ENCODE measurements at places on chromosomes 1 and 21.

GRCh38 chr1:208536212-208536611, 292.0 kb upstream of the PLXNA2 start:
- no peak for DNase-seq

GRCh38 chr1:224502459-224503160, 68.0 kb upstream of the WDR26 start:
- DNase-seq = no peak

- DNase-seq = no peak
These were observed 475.9 kb downstream of the PTPRU start for GRCh38 chr1:29712284-29712651.

GRCh38 chr1:193216920-193217319, 30.5 kb upstream of the B3GALT2 start:
- no peak for DNase-seq

DNA sequence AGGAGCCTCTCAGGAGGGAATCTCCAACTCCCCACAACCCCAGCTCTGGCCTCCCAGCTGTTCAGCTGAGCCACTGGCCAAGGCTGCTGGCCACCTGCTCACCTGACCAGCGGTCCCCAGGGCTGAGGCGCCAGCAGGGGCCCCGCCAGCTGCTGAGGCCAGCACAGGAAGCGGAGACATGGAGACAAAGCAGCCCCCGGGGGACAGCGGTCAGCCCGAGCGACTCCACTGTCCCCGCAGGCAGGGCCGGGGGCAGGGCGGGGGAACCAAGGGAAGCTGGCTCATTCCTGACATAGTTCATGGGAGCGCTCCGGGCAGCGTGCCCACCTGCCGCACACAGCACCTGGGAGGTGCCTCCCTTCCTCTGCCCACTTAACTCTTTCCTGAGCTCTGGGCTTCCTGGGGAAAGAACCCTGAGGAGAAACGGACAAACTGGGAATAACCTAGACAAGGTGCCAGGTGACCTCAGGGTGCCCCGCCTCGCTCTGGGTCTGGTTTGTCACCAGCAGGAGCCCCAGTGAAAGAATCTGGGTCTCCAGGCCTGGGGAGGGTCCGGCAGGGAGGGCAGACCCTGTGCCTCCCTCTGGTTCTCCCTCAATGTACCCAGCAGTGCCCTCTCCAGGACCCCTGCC, 10.7 kb downstream of the EPHA2 start:
- DNase-seq = no peak

GRCh38 chr1:177392336-177392735, 221.6 kb downstream of the BRINP2 start:
- no peak for DNase-seq

- no peak for DNase-seq
These were observed 136.0 kb upstream of the NGF start for GRCh38 chr1:115473986-115474565.

- no peak for DNase-seq
These were observed 60.3 kb downstream of the KIF26B start for GRCh38 chr1:245215071-245215470.

- peak; percentile 77 for DNase-seq
These were observed 6.0 kb downstream of the S100B start for GRCh38 chr21:46598581-46599572.

GRCh38 chr1:145859491-145860023, 676 bp upstream of the PIAS3 start:
- DNase-seq = no peak

GRCh38 chr1:67571406-67571805, 113.6 kb upstream of the GADD45A start:
- DNase-seq = no peak

- DNase-seq = peak; percentile 65
These were observed 101.4 kb downstream of the PLPPR5 start for GRCh38 chr1:98903261-98903660.

- DNase-seq = no peak
These were observed 11.5 kb upstream of the LAPTM5 start for GRCh38 chr1:30768830-30769718.

GRCh38 chr21:15023776-15024175, 41.0 kb downstream of the NRIP1 start:
- DNase-seq = no peak

DNA sequence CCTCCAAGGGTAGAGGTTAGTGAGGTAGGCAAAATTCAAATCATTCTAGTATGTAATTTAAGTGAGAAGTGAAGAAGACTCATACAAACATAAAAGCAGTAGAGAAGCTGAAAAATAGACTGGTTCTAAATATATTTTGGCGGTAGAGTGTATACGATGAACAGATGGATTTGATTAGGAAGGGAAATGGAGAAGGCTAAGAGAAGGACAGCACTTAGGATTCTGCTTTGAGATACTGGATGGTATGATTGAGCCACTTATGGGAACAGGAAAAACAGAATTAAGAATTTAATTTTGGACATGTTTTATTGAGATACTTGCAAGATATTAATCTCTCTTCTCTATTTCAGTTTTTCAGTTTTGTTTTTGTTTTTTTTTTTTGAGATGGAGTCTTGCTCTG, 60.1 kb downstream of the EPB41 start:
- DNase-seq = no peak

DNA sequence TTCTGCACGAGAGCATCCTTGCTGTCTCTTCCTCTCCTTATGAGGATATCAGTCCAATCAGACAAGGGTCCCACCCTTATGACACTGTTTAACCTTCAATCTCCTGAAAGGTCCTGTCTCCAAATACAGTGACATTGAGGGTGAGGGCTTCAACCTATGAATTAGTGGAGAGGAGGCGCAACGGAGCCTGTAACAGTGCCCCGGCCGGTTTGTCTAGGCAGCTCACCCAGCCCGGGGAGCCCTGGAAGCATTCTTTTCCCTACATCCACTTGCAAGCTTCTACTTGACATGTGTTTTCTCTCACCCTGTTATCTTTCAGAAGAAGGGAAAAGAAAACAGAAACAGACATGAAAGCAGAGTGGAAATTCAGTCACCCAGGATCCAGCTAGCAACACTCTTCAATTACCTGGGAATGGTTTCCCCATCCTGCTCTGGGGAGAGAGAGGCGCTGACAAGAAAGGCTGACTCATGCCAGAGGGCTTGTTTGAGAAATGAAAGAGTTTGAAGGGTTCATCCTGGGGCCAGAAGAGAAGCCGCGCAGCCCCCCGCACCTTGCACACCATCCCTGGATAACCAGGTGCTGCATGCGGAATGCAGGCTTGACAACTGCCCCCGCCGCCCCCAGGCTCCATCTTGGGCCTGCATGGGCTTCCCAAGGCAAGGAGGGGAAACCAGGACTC, 394.9 kb downstream of the NPHP4 start:
- no peak for DNase-seq

DNA sequence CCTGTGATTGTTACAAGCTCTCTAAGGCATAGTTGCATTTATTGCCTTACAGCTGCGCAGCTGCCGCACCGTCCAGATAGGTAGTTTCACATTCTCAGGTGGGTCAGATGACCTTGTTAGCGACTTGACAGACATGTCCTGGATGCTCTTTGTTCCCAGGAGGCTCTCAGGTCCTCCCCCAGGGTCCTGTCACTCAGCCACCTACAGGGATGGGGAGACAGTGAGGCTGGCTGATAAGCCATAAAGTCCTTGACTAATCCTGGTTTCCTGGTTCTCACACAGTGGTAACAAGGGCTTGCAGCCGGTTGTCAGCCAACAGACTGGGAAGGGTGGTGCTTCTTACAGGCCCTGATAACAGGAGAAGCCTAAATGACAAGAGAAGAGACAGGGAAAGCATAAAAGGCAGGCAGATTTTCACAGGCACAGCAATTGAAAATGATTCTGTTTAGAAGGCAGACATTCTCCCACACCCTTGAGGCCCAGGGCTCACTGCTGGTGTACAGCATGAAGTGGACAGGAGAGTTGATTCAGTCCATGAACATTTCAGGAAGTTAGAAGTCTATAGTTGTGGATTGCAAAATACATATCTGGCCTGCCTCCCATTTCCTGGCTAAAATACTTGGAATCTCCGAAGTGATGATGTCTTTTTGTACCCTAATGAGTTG, 2.9 kb downstream of the ARF1 start:
- peak; percentile 57 for DNase-seq

GRCh38 chr1:92026806-92027205, 3.0 kb upstream of the EPHX4 start:
- DNase-seq = no peak

GRCh38 chr1:183163316-183163715, 22.7 kb upstream of the LAMC2 start:
- DNase-seq = peak; percentile 26

GRCh38 chr1:18201997-18202719, 94.6 kb downstream of the IGSF21 start:
- no peak for DNase-seq

- no peak for DNase-seq
These were observed 28.2 kb upstream of the TEKT2 start for GRCh38 chr1:36055706-36056105.

DNA sequence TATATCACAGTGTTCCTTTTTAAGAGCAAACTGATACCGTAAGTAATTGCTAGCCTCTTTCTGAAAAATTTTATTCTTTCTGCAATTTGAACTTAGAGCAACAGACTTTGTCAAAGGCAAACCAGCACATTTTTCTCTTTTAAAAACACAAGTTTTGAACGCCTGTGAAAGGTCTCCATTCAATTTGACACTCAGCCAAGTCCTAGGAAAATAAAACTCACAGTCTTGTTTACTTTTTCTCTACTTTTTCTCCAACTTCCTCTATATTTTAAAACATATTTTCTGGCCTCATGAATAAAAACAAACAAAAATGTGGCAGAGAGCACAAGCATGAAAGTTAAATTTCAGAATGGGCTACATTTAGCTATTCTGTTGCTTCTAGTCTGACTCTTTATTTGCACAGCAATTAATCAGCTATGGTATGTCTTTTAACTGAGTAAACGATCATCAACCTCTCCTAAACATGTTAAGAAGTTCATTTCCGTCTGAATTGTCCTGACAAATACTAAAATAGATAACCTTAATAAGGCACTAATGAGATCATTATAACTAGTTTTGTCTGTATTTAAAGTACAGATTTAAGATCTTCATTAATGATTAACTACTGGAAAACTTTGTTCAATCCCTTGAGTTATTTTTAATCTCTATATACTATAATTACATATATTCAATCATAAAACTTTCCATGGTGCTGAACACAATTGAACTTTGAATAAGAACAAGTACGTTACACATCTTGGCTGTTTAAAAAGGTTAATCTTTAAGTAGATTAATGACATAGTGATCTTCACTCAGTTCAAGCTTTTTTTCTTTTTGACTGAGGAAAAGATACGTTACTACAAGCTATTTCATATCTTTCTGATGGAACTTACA, 550.6 kb downstream of the PTBP2 start:
- no peak for DNase-seq

- DNase-seq = no peak
These were observed 43.5 kb downstream of the MORN1 start for GRCh38 chr1:2347896-2348295.

DNA sequence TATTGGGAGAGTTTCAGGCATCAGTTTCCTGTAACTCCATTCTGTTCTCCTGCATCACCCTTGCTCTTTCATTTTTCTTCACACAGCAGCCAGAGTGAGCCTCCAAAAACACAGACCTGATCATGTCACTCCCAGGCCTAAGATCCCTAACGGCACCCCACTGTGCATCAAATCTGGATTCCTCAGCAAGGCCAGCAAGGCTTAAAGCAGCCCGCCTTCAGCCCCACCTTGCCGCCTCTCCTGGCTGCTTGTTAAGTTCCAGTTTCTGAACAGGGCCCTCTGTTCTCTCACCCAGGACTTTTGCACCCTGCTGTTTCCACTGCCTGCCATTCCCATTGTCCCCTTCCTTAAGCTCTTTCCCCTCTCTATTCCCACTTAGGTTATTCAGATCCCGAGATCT, 29.3 kb downstream of the C1orf116 start:
- no peak for DNase-seq

GRCh38 chr1:31943546-31944184, 5.5 kb upstream of the PTP4A2 start:
- DNase-seq = no peak

GRCh38 chr1:214453109-214453722, 98.2 kb downstream of the PTPN14 start:
- no peak for DNase-seq

GRCh38 chr1:204206121-204206520, 7.7 kb downstream of the GOLT1A start:
- DNase-seq = no peak

GRCh38 chr1:172154551-172154950, 265.9 kb upstream of the C1orf105 start:
- DNase-seq = no peak

GRCh38 chr1:222994511-222995235, 148.4 kb downstream of the TLR5 start:
- peak; percentile 21 for DNase-seq

DNA sequence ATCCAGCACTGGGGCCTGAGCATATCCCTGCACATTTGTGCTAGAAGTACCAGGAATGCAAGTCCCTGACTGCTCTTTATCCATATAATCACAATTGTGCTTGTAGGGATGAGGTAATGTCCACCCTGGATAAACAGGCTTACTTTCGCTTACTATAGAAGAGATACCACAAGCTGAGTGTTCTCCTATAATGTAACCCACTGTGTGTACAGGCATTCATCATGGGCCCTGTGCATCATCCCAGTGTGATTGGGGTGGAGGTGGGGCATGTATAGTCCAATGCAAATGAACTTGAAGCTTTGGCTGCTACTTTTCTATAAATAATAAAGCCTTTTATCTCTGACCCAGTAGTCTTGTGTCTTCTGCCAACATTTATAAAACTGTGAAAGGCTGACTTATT, 69.3 kb downstream of the MAN1A2 start:
- DNase-seq = no peak

GRCh38 chr1:235108876-235109275, 19.8 kb downstream of the TOMM20 start:
- DNase-seq = no peak

- DNase-seq = no peak
These were observed 500 bp downstream of the FAM20B start for GRCh38 chr1:179025975-179026812.

DNA sequence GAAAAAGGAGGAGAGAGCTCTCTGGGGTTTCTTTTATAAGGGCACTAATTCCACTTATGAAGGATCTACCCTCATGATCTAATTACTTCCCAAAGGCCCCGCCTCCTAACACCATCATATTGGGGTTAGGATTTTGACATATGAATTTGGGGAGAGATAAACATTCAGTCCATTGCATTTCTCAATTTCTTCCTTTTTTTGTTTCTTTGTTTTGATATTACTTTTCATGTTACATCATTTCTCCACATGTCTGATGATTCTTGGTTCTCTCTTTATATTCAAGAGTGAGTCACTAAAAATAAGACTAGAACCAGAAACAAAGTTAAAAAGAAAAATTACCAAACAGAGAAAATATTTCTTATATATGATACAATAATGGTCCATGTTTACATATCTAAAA, 63.2 kb upstream of the DUSP10 start:
- DNase-seq = no peak

- DNase-seq = no peak
These were observed 161.6 kb downstream of the DISP1 start for GRCh38 chr1:222976453-222976852.

GRCh38 chr1:172482044-172482443, 38.2 kb upstream of the PIGC start:
- no peak for DNase-seq

GRCh38 chr21:25994758-25995163, 175.8 kb downstream of the APP start:
- no peak for DNase-seq

GRCh38 chr21:42155045-42155855, 63.7 kb upstream of the ABCG1 start:
- no peak for DNase-seq
